Stimulated activated CD8-positive, alpha-beta memory T cell treated with anti-CD3 and anti-CD28 coated beads, Interleukin-12 subunit alpha, Interleukin-12 subunit beta, amount 100 ng/mL, for 4 hours (primary cell): ENCODE measurements at places on chromosomes 7 and 10.

DNA sequence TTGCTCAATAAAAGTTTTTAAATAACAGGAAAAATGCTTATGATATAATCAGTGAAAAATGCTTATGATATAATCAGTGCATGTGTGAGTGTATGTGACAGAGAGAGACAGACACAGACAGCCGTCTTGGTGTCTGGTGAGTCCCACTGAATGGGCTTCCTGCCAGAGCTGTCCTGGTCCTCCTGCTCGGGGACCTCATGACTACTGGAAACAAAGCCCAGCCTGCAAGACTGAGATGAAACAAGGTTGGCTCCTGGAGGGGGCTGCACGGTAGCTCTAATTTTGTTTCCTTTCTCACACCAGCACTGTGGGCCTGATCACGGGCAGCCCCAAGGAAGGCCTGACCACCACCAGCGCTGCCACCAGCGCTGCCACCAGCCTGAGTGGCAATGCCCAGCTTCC, 57.3 kb downstream of the NRP1 start:
- no peak for DNase-seq

GRCh38 chr10:119821182-119821581, 51.5 kb downstream of the MCMBP start:
- DNase-seq: no peak

DNA sequence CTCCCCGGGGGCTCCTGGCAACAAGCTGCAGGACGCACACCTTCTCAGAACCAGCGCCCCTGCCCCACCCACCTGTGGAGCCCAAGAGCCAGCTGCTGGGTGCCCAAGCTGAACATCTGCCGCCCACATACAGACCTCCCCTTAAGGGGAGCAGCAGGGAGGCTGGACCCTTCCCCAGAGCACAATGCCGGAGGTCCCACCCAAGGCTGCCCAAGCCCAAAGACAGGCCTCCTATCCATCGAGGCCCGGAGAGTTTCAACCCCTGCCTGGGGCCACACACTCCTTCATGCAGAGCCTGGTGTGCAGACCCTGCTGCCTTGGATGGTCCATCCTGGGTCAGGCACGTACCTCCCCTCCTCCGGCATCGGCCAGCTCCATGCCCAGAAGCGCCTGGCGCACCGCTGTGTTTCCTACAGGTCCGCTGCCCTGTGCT, 48.7 kb downstream of the VIPR2 start:
- no peak for DNase-seq

- no peak for DNase-seq
Observed at GRCh38 chr7:132183781-132184380, 392.4 kb downstream of the PLXNA4 start.

DNA sequence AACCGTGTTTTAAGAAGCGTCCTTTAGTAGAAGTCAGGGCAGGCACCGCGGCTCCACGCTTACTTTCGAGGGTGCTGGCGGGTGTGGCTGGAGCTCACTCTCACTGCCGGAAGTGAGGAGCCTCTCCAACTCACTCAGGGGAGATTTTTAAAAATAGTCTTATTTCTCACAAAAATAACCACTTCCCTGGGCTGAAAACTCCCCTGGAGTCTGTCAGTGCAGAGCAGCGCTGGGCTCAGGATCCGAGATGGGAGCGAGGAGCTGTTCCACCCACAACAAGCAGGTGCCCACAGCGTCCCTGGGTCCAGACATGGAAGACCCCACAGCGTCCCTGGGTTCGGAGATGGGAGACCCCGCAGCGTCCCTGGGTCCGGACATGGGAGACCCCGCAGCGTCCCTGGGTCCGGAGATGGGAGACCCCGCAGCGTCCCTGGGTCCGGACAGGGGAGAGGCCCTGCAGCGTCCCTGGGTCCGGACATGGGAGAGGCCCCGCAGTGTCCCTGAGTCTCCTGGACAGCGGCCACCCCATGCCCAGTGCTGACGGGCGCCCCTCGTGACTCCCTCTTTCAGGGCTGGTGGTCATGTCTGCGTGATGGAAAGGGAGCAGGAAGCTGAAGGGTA, 51.2 kb downstream of the VIPR2 start:
- no peak for DNase-seq

DNA sequence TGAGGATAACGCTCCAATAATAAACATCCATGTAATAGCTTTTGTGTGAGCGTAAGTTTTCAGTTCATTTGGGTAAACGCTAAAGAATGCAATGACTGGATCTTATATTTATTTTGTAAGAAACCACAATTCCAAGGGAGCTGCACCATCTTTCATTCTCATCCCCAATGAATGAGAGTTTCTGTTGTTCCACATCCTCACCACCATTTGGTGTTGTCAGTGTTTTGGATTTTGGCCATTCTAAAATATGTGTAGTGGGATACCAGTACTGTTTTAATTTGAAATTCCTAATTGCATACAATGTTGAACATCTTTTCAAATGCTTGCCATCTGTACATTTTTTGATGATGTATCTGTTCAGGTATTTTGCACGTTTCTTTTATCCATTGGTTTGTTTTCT, 50.9 kb upstream of the SEMA3D start:
- DNase-seq: no peak

DNA sequence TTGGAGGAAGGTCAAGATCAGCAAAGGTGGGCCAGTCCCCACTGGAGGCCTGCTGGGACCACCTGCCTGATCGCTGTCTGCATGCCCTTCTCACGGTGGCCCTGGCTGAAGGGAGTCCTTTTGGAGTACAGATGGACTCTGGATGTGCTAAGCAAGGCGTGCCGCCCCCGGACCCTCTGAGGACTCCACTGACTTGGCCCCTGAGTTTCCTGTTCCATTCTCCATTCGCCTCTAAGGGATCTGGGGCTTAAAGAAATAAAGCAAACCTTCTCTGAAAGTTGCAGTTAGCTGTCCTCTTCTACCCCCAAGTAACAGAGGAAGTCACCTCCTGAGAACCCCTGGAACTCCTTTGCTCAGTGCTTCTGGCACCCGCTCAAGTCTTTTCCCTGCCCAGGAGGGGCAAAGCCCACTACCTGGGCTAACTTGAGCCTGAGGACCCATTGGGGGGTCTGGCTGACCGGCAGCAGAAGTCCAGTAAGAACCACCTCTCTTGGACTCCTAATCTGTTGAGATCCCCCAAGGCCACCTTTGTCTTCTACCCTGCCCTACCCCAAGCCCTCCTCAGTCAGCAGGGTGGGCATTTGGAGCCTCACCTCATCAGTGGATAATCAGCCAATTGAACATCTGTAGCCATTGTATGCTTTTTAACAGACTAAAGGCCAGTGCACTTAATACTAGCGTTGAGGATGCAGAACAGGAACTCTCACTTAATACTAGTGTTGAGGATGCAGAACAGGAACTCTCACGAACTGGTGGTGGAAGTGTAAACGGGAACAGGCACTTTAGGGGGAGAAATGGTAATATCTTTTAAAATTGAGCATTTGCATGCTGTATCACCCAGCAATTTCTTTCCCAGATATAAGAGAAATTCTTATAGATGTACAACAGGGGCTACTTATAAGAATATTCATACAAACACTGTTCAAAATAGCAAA, 2.2 kb downstream of the TBATA start:
- DNase-seq: no peak

GRCh38 chr7:28570113-28570969, 158.0 kb downstream of the CREB5 start:
- no peak for DNase-seq

DNA sequence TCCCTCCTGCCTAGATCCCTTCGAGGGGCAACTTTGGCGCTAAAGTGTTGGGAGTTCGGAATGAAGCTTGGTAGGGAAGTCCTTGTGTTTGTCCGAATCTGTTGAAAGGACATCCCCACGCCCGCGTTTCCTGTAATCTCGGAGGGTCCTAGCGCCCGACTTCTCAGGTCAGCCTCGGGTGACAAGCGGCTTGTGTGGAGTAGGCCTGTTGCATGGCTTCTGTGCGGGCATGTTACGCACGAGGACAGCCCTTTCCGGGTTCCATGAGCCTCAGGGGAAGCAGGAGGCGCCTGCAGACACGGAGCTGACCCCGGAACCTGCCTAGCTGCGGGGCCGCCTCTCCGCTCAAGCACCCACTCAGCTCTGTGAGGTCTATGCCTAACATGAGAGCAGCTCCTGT, 28.4 kb upstream of the AP5Z1 start:
- no peak for DNase-seq

GRCh38 chr7:156180451-156181229, 368.4 kb upstream of the SHH start:
- DNase-seq: no peak
